HuH-7 (cell line): ENCODE measurements at places on chromosomes 2 and 18.
A peak's percentile ranks its signal among the peaks of the same experiment; 100 is the strongest.

- DNase-seq = no peak
Observed at GRCh38 chr2:72139471-72139873, 8.2 kb downstream of the CYP26B1 start.

DNA sequence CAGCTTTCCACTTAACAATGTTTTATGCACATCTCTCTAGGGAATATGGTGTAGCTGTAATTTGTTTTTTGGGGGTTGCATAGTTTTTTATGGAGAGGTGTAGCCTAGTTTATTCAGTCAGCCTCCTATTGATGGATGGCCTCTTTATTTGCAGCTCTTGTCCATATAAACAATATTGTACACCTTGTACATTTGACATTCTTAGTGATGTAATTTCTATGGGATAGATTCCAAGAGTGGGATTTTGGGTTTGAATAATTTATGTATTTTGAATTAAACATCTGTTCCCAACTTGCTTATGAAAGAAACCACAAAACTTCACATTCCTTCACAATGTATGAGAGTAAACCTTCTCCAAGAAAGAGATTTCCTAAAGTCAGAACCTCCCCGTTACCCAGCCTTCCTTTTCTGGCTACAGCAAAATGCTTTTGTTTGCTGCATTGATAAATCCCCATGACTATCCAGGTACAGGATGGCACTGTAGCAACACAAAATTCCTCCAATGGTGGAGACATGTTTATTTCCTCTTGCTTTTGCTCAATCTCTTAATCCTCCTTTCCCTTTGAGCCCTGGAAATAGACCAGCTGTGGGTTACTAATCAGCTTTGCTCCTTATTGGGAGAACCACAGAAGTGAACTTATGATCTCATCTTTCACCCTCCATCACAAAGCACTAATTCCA lies 58.4 kb upstream of the GALR1 start:
- DNase-seq = no peak

- DNase-seq = peak; percentile 78
Observed at GRCh38 chr2:3536682-3537632, 17.6 kb upstream of the ADI1 start.

GRCh38 chr2:17540093-17540812 lies at the start of gene VSNL1:
Gene VSNL1 (plus strand): TSS chr2:17540696. CDS start chr2:17592075, 51,379 bp downstream.
- peak; percentile 81 for DNase-seq

- no peak for DNase-seq
Observed at GRCh38 chr2:176514805-176515500, 245.7 kb downstream of the MTX2 start.

DNA sequence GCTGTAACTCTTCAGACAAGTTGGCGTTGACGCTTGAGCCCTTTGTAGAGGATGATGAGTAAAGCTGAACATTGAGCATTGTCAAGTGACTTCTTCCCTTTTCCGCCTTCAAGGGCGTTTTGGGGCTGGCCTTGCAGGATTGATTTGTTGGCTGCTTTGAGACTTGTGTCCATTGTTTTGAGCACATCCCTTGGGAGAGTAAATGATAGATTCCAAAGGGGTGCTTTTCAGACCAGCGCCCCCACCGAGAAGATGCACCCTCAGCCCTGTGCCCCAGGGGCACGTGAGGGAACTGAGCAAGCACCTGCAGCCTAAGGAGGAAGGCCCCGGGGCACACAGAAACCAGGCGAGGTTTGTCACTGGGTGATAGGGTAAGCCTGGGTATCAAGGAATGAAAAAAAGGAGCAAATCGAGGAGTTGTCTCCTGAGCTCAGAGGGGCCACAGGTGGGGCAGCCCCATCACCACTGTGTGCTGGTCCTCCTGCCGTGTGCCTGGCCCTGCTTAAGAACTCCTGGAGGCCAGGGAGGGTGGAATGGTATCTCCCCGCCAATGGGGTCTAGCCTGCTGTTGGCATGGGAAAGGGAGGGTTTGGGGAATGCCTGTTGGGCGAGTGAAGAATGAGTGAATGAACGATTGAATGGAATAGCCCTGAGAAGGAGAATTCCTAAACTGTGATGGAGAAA lies 64.0 kb downstream of the RAB31 start:
- DNase-seq = no peak

GRCh38 chr2:58762176-58762781 lies 521.2 kb upstream of the FANCL start:
- DNase-seq = peak; percentile 7

- DNase-seq = no peak
Observed at GRCh38 chr2:37892436-37893114, 32.5 kb upstream of the RMDN2 start.

GRCh38 chr18:2407961-2408360 lies 163.3 kb downstream of the METTL4 start:
- no peak for DNase-seq

GRCh38 chr2:192585418-192585817 lies 390.7 kb upstream of the TMEFF2 start:
- DNase-seq = no peak

GRCh38 chr18:62214790-62215189 lies 27.7 kb downstream of the RELCH start:
- DNase-seq = no peak

DNA sequence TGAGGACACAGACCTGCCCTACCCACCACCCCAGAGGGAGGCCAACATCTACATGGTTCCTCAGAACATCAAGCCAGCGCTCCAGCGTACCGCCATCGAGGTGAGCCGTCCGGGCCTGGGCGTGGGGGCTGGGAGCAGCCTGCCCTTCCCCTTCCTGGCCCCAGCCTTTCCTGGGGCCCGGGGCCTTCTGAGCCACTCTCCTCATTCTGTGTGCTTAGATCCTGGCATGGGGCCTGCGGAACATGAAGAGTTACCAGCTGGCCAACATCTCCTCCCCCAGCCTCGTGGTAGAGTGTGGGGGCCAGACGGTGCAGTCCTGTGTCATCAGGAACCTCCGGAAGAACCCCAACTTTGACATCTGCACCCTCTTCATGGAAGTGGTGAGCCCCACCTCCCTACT lies 157.9 kb downstream of the DYSF start:
- DNase-seq = no peak

GRCh38 chr2:39593439-39594393 lies 72.0 kb upstream of the TMEM178A start:
- DNase-seq = peak; percentile 27

DNA sequence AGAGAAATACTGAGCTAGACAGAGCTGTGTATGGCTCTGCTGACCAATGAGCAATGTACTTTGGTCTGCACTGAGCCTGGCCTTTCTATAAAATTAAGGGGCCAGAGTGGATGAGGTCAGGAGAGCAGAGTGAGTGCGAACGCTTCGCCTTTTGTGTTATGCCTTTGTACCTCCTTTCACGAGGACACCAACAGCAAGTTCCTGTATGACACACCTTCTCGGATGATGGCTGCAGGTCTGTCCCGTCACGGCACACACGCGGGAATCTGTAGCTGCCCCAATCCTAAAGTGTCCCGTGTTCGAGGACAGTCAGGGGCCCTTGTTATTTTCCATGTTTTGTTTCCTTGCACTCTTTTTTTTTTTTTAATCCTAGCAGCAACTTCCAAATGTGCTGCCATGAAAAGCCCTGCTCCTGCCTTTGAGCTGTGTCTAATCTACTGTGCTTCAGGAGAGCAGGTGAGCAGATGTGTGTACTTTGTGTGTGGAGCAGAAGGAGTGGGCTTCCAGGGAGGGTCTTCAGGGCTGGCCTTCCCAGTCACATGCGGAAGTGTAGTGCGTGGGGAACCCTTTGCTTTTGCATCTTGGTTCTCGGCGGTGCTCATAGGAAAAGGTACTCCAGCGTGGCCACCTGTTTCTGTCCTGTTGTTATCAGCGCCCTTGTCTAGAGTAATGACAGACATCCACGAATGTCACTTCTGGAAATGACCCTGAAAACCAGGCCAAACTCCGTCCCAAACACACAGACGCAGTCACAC lies 213.2 kb downstream of the NDUFA10 start:
- no peak for DNase-seq

DNA sequence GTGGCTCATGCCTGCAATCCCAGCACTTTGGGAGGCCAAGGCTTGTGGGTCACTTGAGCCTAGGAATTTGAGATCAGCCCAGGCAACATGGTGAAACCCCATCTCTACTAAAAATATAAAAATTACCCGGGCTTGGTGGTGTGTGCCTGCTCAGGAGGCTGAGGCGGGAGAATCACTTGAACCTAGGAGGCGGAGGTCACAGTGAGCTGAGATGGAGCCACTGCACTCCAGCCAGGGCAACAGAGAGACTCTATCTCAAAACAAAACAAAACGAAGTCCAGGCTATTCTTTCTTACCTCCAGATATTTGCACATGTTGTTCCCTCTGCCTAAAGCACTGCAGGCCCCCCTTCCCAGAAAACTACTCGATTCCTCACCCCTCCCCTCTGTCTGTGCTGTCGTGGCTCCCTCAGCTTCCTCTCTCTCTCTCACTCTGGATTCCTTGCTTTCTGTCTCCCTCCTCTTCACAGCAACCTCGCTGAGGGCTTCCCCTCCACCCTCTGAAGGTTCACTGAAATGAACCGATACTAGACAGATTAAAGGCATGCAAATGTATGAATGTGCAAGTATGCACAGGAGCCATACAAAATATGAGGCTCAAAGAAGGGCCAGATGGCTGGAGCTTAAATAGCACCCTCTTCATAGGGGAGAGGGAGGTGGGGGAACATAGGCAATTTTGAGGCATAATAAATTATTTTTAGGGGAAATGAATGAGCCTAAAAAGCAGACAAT lies 18.5 kb downstream of the TMEM177 start:
- no peak for DNase-seq

DNA sequence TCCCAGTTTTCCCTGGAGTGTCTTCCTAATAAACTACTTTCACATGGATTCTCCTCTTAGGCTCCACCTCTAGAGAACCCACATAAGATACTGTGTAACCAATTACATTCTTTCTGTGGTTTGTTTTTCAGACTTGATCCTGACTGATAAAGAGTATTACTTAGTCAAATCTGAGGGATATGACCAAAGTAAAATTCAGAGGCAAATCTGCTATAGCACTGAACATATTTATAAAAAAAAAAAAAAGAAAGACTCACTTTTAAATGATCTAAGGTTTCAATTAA lies 13.9 kb downstream of the CKAP2L start:
- DNase-seq = no peak

DNA sequence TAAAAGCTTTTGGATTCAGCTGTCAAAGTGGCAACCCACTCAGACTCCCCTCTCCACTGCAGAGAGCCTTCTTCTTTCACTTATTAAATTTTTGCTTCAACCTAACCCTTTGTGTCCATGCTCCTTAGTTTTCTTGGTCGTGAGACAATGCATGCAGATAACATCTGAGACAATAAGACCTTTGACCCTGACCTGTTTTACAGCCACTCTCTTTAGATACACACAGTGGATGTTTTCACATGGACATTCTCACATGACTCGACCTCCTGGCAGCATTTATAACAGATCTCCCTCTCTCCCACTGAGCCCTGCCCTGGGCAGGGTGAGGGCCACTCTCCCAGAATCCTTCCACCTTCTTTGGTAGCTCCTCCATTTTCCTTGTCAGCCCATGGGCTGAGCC lies 30.4 kb upstream of the IL36G start:
- no peak for DNase-seq

DNA sequence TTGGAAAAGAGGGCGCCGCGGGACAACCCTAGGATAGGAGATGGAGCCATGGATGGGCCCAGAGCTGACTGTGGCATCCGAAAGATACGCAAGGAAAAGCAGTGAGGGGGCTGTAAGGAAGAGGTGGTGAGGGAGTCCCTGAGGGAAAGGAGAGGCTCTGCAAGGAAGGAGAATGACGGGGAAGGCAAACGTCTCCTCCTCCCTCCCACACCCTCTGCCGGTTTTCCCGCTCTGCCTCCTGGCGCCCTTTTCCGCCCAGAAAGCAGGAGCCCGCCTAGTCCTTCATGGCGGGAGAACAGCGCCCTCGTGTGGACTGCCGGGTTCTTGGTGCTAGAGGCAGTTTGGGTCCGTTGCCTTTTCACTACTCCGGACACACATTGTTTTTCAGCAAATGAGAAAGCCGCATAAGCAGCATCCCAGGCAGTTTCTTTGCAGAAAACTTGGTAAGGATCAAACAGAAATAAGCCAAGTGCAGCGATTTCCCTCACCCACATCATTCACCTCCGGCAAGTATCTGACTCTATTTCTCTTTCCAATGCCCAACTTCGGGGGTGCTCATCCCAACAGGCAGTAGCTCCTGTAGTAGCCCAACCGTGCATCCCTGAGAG lies 200.4 kb downstream of the INO80D start:
- peak; percentile 77 for DNase-seq

DNA sequence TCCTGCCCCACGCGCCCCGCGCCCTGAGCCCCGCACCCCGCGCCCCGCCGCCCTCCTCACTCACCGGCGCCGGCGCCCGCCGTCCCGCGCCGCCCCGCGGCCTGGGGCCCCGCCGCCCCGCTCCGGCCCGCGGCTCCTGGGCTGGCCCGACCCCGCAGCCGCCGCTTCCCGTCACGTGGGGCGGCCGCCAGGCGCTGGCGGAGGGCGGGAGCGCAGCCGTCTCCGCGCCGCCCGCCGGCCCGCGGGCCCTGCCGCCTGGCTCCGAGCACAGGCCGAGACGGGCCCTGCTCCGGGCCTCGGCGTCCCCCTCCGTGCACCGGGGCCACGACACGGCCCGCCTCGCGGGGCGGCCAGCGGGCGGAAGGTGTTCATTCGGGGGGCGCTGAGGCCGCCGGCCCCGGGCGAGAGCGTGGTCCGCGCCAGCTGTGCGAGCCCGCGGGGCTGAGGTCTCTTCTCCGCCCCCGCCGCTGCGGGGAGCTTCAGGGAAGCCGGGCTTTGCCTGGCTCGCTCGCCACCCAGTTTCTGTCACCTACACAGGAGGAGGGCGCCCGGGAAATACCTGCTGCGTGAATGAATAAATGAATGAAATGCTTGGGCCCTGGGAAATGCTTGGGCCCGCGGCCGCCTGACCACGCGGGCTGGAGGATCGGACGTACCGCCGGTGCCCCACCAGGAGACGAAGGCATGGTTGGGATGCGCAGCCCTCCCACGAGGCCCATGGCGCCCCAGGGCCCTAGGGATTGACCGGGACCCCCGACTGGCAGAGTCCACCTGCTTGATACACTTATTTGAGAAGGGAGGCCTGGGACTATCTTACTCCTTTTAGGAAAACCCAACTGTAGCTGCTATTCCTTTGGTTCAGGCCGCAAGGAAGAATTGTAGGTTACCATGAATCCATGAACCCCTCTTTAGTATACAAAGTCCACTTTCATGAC lies at the start of gene TGFBRAP1:
Gene TGFBRAP1, minus strand, starts transcription at position 175 of the 935 bp plus-strand sequence. CDS start 21,434 bp downstream, outside the sequence.
- DNase-seq = peak; percentile 73

DNA sequence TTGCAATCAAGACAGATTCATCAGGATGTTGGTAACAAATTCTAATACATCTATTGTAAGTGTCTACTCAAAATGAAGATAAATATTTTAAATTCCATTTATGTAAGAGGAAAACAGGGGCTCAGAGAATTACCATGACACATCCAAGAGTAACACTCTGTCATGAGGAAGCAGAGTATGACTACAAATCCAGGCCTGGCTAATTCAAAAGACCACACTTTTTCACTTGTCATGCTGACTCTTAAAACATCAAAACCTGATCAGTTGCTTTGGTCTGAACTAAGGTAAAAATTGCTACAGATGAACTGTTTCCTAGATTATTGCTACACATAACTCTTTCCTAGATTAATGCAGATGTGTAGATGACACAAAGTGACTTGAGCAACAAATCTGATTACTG lies 880.6 kb downstream of the TSN start:
- DNase-seq = no peak

GRCh38 chr2:160431441-160431840 lies 62.2 kb downstream of the RBMS1 start:
- DNase-seq = no peak
